ENCODE measurements at places on chromosomes 3 and 15.

DNA sequence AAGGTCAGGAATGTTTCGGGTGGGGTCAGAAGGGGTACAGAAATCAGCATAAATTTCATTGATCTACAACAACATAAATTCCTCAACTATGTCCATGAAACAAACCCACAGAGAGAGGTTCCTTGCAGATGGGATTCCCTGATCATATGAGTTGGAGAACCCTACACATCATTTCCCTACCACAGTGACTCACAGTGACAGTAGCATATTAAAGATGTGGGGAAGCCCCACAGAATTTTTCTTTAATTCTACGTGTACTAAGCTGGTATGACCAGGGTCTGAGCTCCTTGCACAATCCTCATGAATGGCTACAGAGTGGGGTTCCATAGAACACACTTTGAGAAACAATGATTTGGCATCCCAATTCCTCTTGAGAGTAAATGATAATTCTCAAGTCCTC is 116.9 kb upstream of the RAD18 start:
- no peak for DNase-seq

DNA sequence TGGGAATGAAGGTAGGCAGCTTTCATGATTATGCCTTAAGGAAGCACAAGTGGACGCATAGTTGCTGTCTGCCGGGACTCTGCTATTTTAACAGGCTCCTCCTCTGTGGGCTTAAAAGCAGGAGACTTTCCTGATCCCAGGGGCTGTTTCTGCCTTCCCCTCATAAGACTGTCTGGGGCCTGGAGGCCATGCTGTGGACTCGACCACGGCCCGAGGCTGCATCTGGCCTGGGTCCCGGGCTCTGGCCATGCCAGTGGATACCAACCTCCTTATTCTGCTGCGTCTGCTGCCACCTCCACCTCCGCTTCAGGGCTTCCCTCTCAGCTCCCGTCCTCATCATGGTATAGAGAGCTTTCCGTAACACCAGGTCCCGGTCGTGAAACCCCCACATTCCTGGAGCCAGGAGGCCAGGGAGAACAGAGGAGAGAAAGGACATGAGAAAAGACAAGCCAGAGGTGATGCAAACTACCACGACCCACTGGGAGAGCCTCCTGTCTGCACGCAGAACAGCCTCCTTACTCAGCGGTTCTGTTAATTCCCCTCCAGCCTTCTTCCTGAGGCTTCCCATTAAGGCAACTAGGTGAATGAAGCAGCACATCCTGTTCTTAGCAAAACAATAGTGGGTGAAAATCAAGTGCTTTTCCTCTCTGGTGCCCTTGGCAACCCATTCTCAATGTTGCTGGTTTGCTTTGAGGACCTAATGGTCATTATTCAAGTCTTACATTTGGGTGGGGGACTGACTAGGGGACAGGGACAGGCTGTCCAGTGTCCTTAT is 200.5 kb downstream of the KLF13 start:
- no peak for DNase-seq

- no peak for DNase-seq
Measured at GRCh38 chr3:107657971-107658370, 135.2 kb downstream of the BBX start.

DNA sequence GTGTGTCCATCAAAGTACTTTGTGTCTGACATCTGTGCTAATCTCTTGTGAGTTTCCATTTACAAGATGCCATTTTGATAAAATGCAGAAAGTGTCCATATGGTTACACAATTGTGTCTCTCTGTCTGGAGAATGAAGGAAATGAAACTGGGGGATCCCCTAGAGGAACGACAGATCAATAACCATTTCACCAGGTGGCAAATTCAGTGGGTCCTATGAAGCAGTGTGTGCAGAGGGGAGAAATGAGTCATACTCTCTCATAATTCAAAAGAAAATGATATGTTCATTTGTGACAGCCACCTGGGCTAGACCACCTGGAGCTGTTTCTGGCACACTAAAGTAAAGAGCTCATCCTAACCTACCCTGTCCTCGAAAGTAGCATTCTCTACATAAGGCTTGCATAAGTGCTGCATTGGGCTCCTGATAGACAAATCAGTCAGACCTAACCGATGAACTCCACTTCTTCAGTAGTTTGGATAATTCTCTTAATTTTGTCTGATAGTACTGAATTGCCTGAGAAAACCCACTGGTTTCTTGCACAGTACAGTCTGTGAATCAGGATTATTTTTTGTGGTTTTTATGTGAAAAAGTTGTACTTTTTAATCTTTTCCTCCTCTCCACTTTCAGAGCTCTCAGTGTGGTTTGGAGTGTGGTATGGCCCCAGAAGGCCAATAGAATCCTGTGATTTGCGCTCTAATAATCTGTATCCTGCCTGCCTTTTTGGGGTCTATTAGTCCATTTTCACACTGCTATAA is 10.3 kb upstream of the CD47 start:
- DNase-seq = no peak

DNA sequence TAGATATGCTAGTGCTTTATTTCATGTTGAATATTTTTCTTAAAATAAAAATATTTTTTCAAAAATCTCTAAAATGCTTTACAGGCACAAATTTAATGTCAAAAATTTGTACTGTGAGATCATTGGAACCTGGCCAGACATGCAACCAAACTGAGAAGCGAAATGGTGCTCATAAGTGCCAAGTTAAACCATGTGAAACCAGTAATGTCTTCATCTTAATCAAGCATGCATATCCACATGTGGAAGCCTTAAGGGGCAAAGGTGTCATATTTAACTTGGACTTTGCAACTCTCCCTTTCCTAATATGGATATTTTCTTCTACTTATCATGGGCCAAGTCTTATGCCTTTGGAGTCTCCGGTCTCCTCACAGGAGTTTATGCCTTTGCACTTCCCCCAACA is 208.9 kb upstream of the COL8A1 start:
- no peak for DNase-seq

DNA sequence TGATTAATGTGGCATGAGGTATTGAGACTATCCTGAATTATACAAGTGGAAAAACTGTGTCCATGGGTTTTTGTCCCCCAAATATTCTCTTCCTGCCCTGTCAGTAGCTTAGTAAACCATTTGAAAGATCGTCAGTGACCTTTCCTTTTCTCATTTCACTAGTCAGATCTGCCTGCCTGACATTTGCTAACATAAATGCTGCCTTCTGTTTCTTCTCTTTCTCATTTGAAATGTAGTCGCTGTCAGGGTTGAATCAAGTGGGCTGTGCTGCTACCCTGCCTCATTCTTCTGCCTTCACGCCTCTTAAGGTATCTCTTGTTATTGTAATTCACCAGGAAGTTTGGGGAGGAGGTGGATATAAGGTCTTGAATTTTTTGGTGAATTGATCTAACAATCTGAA is 67.5 kb downstream of the LRCH3 start:
- DNase-seq = no peak

DNA sequence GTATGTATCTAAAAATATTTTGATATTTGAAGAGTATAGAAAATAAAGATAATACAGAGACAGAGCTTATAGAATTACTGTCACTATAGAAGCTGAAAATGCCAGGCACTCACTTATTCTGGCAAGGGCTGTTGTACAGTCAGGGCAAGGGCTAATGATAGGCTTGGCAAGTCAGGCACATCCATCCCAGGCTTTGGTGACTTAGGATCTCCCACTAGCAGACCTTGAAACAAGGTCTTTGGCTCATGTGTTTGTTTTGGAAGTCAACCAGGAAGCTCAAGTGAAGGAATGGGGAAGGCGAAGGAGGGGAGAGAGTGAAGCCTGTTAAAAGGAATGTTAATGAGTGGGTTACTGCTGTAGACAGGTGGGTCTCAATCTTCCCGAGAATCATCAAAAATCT is 199.1 kb upstream of the SUCLG2 start:
- no peak for DNase-seq

DNA sequence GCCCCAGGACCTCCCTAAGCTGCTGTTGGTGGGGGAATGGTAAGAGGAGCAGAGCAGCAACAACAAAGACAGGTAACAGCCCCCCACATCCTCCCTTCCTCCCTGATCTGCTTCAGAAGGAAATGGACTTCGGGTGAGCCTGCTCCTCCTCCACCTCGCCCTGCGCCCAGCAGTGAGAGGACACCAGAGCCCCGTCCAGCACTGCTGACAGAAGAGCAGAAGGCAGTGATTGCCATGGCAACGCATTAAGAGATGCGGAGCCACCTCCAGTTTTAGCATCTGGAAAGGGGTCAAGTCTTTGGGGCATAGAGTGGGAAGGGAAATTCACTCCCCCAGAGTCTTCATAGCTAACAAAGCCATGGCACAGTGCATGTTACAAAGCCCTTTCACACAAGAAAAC is 77.6 kb upstream of the HRH1 start:
- no peak for DNase-seq

GRCh38 chr3:32290619-32291018 is 52.1 kb downstream of the CMTM8 start:
- no peak for DNase-seq

GRCh38 chr3:124592658-124593441 is 137.4 kb upstream of the UMPS start:
- DNase-seq = no peak

DNA sequence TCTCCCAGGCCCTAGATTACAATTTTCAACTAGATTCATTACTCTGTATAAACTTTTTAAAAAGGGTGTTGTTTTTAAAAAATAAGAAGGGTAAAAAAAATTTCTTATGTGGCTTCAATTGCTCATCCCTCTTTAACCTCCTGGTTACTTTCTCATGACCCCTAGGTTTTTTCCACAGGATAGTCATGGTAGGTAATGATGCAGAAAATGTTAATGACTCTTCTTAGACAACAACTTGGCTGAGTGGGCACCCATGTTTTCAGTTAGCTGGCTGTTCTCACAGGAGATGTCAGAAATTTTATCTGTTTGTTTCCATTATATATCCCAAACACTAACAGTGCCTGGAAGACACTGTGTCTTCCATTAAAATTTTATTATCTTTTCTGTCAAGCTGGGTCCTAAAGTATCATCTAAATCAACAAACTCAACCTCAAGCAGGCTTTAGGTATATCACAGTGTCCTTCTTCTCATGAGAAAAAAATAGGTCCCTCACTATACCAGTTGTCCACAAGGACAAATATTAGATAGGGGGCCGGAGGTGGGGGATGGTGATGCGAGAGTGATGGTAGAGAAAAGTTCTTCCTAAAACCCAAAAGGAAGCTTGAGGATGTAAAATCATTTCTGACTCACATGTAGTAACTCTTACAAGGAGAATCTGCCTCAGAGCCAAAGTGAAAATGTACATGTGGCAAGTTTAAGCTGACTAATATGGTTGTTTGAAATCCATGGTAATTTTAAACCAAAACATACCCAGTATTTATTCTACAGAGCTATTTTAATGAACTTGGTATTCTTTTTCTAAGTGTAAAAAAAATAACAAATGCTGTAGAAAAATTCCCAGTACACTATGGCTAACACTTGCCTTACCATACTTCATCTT is 43.3 kb downstream of the PLOD2 start:
- no peak for DNase-seq

DNA sequence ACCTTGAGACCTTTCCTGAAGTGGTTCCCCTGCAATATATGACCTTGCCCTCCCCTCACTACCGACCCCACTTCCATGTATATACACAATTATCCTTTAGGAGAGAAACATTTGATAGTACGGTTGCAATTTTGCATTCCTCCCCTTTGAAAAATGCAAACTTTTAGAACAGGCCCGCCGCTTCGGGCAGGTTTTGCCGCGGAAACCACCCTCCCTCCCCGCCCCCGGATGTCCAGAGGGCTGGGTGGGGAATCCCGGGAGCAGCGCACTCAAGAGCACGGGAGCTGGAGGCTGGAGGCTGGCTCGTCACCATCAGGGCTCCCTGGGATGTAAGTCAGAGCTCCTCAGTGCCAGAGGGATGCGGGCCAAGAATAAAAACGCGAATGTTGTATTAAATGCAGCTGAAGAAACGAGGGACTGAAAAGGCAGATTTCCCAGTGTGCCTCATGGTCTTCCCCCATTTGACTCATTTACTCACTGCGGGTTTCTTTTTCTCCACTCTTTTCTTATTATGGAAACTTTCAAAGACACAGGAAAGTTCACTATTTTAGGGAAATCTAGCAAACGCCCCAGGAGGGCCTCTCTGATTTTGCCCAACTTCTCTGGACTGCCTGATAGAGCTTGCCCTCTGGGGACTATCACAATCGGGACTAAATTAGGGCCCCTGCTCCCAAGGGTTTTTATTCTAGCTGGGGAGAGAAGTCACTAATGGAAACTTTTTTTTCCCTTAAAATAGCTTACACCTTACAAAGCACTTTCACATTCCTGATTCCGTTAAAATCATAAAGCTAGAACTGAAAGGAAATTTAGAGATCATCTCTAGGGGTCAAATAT is 2.9 kb upstream of the USP3 start:
- no peak for DNase-seq

GRCh38 chr3:15844889-15845288 is 47.1 kb upstream of the ANKRD28 start:
- DNase-seq = no peak

DNA sequence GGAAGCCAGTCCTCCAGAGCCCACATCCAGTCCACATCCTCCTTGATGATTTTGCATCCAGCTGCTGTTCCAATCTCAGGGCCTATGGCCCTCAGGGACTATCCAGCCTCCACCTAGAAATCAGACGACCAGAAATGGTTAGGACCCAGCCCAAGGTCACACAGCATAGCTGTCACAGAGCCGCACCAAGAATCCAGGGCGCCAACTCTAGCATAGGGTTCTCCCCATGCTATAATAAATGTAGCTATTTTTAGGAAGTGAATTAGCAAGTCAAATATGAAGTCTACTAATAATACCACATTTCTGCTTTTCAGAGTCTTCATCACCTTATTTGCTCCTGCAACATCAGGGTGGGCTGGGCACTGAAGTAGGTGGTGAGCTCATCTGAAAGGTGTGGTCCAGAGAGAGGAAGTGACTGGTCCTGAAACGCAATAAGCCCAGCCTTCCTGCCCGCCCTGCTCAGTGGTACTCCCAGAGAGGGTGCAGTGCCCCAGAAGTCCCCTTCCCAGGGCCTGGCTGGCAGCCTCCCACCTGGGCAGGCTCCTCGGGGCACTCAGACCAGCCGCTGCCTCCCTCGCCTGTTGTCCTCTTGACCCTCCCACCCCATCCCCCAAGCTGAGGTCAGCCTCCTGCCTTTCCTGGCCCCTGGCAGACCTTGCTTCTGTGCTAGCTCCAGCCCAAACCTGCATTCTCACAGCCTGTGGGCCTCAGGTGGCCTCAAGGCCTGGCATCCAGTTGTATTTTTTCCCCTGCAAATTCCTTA is 17.6 kb upstream of the CYP11A1 start:
- no peak for DNase-seq

DNA sequence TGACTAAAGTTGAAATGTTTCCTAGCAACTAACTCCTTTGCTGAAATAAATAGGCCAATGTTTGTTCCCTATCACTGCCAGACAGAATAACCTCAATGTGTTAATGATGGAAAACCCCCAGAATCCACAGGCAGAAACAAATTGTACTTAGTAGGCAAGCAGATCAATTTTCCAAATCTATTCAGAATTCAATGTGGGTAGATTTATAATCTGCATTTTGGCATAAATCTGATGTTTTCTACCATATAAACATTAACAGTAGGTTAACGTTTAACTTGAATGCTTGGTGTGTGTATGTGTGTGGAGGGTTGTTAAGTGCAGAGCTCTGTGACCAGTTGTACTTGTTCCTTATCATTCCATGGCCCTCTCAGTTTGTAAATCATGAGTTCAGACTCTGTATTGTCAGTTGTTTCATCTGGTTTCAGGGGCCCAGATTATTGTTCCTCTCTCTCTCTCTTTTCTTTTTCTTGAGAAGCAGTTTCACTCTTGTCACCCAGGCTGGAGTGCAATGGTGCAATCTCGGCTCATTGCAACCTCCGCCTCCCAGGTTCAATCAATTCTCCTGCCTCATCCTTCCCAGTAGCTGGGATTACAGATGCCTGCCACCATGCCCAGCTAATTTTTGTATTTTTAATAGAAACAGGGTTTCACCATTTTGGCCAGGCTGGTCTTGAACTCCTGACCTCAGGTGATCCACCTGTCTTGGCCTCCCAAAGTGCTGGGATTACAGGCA is 32.8 kb downstream of the PLSCR1 start:
- no peak for DNase-seq

All from stimulated activated CD4-positive, alpha-beta T cell treated with anti-CD3 and anti-CD28 coated beads, Interleukin-2, amount 100 ng/mL, for 48 hours (primary cell).